ENCODE measurements at places on chromosomes 13 and 19. TPM values are rescaled to one million over a fixed set of nuclear protein-coding genes. Genes with fewer than 3 reads are reported as not detected.
A peak's percentile ranks its signal among the peaks of the same experiment; 100 is the strongest.

Gene FFAR1
- total RNA-seq = not detected

Gene FCER2
- not detected for total RNA-seq

DNA sequence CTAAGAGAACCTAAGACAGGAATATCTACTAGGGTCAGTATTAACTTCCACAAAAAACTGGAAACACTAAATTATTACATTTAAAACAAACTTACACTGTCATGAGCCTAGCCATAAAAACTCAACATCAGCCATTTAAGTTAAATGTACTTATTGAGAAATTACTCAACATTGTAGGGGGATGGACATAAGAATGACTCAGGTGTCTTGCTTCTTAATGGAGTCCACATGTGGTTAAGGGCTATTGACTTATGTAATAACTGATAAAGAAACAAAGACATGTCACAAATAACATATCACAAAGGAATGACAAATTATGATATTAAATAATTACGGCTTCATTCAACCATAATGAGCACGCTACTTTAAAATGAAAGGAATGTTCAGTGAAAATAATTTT, 36.2 kb downstream of the CLDN10 start:
- no peak for DNase-seq
- H3K27me3 ChIP-seq = no peaks in the 10 kb centered on the region
- H3K27ac ChIP-seq = no peak overlapping the region
- peaks cover 33% of the 10 kb centered on the region for H3K36me3 ChIP-seq
- H3K4me3 ChIP-seq = no peak overlapping the region

DNA sequence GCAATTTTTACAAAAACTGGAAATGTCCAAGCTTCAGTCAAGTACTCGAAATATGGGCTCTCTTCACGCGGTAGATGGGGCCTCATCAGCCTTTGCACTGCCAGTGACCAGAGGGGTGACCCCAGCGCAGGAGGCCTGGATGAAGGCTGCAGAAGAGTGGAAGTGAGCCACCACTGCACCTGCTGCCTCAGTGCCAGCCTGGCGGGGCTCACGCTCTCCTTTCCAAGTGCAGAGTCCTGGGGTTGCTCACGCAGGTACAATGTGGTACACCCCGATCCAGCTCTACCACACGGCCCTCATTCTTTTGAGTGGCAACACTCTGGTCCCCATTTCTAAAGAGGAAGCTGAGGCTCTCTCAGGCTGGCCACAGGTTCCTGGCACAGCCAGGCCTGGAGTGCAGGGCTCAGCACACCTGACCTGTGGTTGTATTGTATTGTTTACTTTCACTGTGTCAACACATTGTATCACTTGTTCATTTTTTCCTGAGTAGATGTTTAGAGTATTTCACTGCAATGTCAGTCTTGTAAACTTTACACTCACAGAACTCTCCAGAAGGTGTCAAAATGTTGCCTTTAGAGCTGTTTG, 97.3 kb upstream of the SOX1 start:
- H3K4me1 ChIP-seq = peaks cover 49% of the 10 kb centered on the region
- H3K27me3 ChIP-seq = peaks cover 14% of the 10 kb centered on the region

- no peak overlapping the region for H3K4me3 ChIP-seq
- H3K27me3 ChIP-seq = peaks cover 14% of the 10 kb centered on the region
- DNase-seq = no peak
- no peak overlapping the region for H3K27ac ChIP-seq
- H3K4me1 ChIP-seq = no peaks in the 10 kb centered on the region
- H3K36me3 ChIP-seq = no peaks in the 10 kb centered on the region
Observed at GRCh38 chr13:114212158-114212495, 22.6 kb upstream of the CDC16 start.

DNA sequence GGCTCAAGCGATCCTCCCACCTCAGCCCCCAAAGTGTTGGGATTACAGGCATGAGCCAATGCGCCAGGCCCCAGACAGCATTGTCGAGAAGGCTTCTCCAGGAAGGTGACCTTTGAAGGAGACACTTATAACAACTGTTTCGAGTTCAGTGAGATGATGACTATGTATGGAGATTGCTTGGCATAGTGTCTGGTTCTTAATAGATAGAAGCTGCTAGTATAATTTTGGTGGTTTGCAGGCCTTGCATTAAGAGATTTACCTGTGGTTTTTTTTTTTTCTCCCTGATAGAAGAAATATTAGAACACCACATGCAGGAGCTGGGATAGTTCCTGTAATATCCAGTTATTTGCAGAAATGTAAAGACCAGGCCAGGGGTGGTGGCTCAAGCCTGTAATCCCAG, 3.7 kb downstream of the MARCHF2 start:
- H3K4me3 ChIP-seq = no peak overlapping the region
- no peaks in the 10 kb centered on the region for H3K27me3 ChIP-seq
- H3K36me3 ChIP-seq = no peaks in the 10 kb centered on the region
- peaks cover 8% of the 10 kb centered on the region for H3K4me1 ChIP-seq
- DNase-seq = no peak
- no peak overlapping the region for H3K27ac ChIP-seq

DNA sequence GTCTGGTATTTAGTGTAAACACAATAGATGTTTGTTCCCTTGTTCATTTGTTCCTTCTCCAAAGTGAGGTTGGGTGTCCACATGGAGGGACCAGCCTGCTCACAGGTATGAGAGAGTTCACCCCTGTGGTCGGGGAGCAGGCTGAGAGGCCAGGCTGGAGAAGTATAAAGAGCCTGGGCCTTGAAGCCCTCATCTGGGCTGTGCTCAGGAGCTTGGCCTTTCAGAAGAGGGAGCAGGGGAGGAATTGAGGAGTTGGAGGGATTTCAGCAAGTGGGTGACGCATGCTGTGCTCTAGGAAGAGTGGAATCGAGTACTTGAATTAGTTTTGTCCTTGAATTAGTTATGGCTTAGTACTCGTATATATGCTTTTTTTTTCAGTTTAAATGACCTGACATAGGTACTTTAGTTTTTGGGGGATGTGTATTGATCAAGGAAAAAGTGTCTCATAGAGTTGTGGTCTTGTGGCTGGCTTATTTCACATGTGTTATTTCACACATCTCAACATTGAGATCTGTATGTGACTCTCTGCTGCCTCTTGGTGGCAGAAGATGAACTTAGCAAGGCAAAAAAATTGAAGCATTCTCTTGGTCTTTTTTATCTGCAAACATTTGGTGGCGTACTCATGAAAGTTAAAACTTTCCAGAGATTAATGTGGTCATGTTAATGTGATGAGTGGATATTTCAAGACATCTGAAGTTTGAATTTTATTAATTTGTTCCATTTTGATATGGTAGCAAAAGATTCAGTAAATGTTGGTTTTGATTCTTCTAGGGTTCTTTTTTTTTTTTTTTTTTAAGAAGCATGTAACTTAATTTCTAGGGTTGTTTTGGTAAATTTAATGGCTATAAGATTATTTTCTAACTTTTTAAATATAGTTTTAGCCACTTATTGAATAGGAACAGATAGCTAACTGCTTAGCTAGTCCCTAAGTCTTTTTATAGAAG, 54.3 kb downstream of the SLAIN1 start:
- DNase-seq = peak; percentile 41
- H3K36me3 ChIP-seq = peaks cover 29% of the 10 kb centered on the region
- no peak overlapping the region for H3K4me3 ChIP-seq
- H3K4me1 ChIP-seq = peaks cover 17% of the 10 kb centered on the region

DNA sequence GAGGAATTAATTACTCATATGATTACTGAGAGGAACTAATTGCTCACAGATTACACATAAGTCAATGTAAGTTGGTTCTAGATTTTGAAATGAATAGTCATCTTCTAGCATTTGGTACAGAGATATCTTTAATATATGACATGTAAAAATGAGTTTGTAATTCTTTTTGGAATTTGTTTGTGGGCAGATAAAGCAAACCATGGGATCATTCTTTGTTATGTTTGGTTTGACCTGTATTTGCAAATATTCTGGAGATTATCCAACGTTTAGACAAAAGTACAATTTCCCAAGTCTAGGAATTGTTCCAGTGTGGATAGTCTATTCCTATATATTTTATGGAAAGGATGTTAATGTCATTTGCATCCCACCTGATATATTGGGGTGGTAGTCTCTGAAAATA, 309.6 kb upstream of the EDNRB start:
- H3K4me3 ChIP-seq = no peak overlapping the region
- H3K27ac ChIP-seq = no peak overlapping the region
- H3K27me3 ChIP-seq = peaks cover 3% of the 10 kb centered on the region
- no peak for DNase-seq
- no peaks in the 10 kb centered on the region for H3K4me1 ChIP-seq

DNA sequence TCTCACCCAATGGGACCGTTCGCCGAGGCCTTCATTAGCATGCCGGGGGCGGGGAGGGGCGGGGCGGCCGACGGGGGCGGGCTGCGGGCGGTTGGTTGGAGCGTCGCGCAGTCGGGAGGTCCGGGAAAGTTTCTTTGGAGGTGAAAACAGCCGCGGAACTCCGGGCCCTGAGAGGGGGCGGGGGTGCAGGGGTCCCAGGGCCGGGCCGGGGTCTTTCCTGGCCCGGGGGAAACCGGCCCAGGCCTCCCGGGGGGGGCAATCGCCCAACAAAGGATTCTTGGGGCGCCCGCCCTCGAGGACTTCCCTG, at the start of gene HMG20B:
TSS of gene HMG20B (plus strand) at position 90 of the 307 bp plus-strand sequence. CDS start 366 bp downstream, outside the sequence.
- peak within 1 kb of the TSS; percentile 95 for H3K4me3 ChIP-seq
- no peak within 1 kb of the TSS for H3K27ac ChIP-seq
- peaks cover 21% of the 10 kb centered on the region for H3K27me3 ChIP-seq
- no peak for DNase-seq
- H3K4me1 ChIP-seq = peaks cover 41% of the 10 kb centered on the region

GRCh38 chr19:48806518-48806817, 4.4 kb downstream of the BCAT2 start:
- no peak overlapping the region for H3K27ac ChIP-seq
- peaks cover 46% of the 10 kb centered on the region for H3K4me1 ChIP-seq
- DNase-seq = peak; percentile 51
- H3K36me3 ChIP-seq = no peaks in the 10 kb centered on the region

Data from neural crest cell (in vitro differentiated cells).